Activated CD4-positive, alpha-beta T cell treated with anti-CD3 and anti-CD28 coated beads, Interleukin-2, amount 50 U/mL, for 4 hours (primary cell): ENCODE measurements at places on chromosomes 3 and 15.

DNA sequence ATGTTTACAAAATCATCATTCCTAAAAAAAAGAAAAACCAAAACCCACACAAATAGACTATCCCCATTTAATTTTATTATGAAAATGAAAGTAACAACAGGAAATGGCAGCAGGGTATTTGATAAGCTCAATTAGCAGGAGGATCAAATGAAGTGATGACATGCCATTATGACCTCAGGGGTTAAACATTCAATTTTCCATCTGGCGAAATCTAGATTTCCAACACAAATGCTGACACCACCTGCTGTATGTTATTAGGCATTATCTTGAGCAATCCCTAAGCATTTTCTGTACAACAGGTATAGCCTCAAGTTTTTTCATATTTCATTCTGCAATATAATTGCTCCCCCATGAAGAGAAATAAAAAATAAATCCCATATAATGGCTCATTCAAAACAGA, 57.1 kb downstream of the SHQ1 start:
- no peak for DNase-seq

DNA sequence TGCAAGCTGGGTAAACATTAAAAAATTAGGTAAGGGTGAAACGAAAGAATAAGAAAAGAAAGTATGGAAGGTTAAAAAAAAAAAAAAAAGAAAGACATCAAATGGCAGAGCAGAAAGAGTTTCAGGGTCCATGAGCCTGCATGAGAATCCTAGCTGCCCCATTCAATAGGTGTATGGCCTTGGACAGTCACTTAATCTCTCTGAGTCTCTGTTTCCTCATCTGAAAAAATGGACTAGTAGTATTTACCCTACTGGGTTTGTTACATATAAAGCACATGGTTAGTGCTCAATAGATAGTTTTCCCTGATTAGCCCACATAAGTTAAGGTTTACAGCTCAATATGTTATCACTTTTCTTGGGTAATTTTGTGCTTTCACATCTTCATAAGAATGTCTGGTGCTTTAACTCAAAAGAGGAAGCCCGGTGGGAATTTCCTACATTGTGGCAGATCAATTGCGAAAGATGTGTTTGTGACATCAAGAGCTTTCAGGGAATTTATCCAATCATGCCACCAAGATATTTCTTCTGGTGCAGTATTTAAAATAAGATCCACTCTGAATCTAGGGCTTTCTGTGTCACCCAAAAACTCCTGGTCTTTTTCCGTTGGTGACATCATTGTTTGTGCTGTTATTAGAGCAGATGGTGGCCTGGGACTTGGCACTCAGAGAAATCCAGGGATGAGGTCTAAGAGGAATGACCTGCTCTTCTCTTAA, 57.2 kb upstream of the UBE2E1 start:
- no peak for DNase-seq

- no peak for DNase-seq
These were observed 1.7 kb downstream of the P2RY13 start for GRCh38 chr3:151327571-151328198.

- DNase-seq: no peak
These were observed 68.7 kb upstream of the SNRK start for GRCh38 chr3:43217633-43218032.

DNA sequence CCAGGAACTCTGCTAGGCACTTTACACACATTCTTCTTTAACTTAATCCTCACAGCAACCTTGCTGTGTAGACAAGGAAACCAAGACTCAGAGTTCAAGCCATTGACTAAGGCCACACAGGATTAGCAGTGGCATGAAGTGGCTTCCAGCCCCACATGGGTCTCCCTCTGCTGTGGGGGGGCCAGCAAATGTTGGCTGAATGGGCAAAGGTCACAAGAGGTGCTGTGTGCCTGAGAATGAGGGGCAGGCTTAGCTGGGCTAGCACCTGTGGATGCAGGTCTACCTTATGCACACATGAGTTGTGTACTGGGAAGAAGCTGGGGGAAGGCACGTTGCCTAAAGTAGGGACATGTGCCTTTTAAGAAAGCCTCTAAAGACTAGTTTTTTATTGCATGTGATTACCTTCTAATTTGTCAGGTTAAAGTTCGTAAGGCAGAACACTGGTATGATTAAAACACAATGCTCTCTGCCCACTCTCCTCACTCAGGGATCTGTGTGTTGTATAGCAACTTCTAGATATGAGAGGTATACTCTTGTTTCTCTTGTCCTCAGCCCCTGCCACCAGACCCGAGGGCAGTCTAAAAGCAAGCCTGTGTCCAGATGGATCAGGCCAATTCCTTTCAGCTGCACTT, 10.9 kb downstream of the BAHD1 start:
- DNase-seq: no peak

DNA sequence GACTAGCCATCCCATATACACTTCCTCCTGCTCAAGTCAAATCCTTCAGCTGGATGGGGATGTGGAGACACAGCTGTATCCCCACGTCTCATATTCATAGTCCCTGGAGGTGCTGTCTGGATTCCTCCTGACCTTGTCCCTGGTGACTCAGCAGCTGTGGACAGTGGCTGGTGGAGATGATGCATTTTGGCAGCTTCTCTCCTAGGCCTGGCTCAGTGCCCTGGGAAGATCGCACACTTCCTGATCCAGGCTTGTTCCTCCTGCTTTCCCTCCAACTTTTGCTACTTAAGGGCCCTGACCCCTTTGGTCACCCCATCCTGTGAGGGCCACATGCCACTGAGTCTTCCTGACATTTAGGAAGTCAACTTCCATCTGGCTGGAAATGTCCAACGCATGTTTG, 44.4 kb downstream of the ADAMTSL3 start:
- DNase-seq: no peak

GRCh38 chr3:51998774-51999173, 3.1 kb upstream of the RPL29 start:
- DNase-seq: no peak

DNA sequence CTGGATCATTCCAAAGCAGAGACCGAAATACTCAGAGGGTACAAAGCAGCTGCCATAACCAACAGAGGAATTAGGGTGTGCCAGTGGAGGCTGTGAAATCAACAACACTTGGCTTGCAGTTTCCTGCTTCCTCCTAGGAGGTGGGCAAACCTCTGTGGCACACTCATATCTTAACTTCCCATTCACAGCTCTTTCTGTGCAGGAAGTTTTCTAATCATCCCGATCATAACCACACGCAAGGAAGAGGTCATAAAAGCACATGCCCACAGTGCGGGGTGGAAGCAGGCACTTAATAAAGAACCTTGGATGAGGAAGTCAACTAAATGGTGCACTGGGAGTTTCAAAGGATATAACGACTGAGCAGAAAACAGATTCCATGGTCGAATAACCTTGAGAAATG, 5.1 kb downstream of the SCAMP2 start:
- no peak for DNase-seq

- no peak for DNase-seq
These were observed 58.4 kb upstream of the ABHD17C start for GRCh38 chr15:80636675-80637074.

DNA sequence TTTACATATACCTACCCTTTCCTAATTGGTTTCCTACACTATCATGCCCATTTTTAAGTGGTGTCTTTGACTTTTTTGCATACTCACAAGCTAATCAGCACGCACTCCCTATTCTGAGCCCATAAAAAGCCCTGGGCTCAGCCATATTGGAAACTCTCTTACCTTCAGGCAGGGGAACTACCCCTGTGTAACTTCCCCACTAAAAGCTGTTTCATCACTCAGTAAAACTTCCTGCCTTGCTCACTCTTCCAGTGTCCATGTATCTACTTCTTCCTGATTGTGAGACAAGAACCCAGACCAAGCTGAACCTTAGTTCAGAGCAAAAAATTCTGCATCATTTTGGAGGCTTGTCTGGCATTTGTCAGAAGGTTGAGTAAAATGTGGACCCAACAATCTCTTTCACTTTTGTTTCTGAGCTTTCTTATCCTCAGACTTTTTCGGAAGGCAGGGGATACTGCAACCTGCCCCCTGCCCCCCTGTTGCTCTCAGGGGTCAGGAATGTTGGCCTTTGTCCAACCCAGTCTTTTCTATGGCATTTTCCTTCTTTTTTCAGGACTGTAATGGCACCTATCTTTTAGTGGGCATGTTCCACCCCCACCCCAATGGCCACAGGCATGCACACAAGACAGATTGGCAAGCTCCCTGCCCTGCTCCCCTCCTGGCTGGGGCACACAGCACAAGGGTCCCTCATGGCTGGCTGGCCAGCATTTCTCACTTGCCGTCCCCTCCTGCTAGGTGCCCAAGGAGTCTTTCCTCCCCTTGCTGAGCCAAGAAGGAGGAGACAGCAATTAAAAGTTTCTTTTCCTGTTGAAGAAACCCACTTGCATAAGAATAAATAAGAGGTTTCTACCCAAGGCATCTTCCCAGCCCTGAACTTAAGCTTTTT, 26.3 kb upstream of the TMEM45A start:
- no peak for DNase-seq

DNA sequence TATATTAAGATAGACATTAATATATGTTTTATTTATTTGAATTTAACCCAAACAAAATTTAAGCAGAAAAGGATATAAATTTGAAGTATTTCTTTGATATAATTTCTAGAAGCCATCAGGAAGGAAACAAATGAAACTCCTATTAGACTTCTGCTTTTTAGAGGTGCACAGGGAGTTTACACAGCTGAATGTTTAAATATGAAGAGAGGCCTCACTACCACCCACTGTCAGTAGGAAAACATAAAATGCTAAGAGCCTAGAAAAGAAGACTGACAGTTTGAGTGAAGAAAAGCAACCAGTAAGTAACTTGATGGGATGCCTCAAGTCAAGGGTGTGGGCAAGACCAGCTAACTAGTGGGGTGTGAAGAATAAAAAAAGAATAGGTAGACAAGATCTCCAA, 19.7 kb downstream of the PLSCR2 start:
- DNase-seq: no peak

- DNase-seq: peak; percentile 74
These were observed at the start of gene LYSMD2 for GRCh38 chr15:51737522-51738305. LYSMD2 (minus strand) TSS chr15:51737655; CDS start chr15:51737622, 33 bp downstream.

DNA sequence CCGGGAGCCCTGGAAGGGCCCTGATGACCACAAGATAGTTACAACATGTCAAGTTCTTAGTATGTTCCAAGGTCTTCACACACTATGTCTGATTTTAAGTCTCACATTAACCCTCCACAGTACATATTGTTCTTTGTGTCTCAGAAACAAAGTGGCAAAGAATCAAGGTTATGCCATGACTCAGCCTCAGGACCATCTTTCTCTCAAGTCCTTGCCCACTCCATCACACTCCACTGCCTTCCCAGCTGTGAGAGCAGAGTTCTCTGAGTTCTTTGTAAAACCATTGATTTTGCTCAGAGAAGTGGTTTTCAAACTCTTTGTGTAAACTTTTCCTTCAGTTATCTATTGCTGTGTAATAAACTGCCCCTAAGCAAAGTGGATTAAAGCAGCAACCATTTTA, 67.9 kb upstream of the C3orf80 start:
- no peak for DNase-seq

- no peak for DNase-seq
These were observed 54.1 kb upstream of the HES1 start for GRCh38 chr3:194081826-194082225.

- DNase-seq: no peak
These were observed 54.4 kb downstream of the ATP8B4 start for GRCh38 chr15:50064673-50065072.

DNA sequence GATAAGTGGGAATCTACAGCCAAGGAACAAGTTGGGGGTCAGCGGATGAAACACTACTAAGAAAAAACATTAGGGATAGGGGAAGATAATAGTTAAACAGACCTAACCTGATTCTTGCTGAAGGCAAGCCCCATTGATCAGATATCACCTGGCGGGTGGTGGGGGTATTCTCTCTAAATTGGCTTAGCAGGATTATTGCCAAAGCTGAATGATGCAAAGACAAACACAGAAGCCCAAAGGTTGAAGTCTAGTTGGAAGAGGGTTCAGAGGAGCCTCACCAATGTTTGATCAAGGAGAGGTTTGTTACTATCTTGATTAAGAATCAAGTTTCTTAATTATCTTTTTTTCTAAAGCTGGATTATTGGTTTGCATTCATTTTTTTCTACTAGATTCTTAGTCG, 371.9 kb upstream of the CNTN4 start:
- no peak for DNase-seq

GRCh38 chr3:110881069-110881468, 190.5 kb upstream of the NECTIN3 start:
- DNase-seq: no peak

GRCh38 chr3:50423543-50423942, 64.2 kb upstream of the TMEM115 start:
- DNase-seq: no peak

DNA sequence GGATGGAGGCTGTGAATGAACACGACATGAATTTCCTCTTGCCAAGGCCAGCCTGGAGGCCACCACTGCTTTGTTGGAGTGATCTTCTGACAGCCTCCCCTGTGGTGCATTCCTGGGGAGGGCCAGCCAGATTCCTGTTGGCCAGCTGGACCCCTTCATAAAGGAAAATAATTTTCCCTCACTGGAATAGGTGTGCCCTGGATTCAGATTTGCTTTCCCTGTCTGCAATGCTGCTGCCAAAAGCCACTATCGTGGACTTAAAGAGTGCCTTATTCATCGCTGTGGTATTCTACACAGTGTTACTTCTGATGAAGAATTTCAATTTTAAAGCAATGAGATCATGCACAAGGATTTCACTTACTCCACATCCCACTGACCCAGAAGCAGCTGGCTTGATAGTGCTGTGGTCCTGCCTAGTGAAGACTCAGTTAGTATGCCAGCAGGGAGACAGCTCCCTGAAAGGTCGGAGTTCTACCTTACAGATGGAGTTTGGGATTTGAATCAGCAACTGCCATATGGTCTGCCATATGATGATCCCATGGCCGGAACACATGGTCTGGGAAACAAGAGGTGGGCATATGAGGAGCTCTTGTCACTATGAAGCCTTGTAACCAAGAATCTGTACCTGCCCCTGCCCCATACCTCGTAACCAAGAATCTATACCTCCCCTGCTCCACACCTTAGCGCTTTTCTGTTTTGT, 145.2 kb downstream of the KLF13 start:
- no peak for DNase-seq

GRCh38 chr15:26571346-26571745, 201.5 kb downstream of the GABRB3 start:
- no peak for DNase-seq

GRCh38 chr15:78059110-78059839, 18.2 kb downstream of the TBC1D2B start:
- DNase-seq: no peak

- no peak for DNase-seq
These were observed 59.8 kb downstream of the SNX4 start for GRCh38 chr3:125460233-125460632.

- DNase-seq: no peak
These were observed 780 bp downstream of the RPL22L1 start for GRCh38 chr3:170869239-170869590.
